A549 treated with CORT108297 at 1 μM for 4 hours (cell line): ENCODE measurements at places on chromosomes 12 and 14. TPM values are rescaled to one million over a fixed set of nuclear protein-coding genes. Genes with fewer than 3 reads are reported as not detected.

LRFN5 gene
- total RNA-seq: not detected in 5 replicates

LRP1 gene
- total RNA-seq: 15.9 to 22.7 TPM (median 18.3 TPM) in 5 replicates

HSPA2 gene
- total RNA-seq: 35.4 to 47.9 TPM (median 41.5 TPM) in 5 replicates

CDC42BPB gene
- 58.8 to 86.4 TPM (median 80.7 TPM) in 5 replicates for total RNA-seq
